ENCODE measurements at places on chromosomes 2 and 18.

GRCh38 chr2:66024391-66024790 is 410.5 kb upstream of the MEIS1 start:
- DNase-seq = no peak

DNA sequence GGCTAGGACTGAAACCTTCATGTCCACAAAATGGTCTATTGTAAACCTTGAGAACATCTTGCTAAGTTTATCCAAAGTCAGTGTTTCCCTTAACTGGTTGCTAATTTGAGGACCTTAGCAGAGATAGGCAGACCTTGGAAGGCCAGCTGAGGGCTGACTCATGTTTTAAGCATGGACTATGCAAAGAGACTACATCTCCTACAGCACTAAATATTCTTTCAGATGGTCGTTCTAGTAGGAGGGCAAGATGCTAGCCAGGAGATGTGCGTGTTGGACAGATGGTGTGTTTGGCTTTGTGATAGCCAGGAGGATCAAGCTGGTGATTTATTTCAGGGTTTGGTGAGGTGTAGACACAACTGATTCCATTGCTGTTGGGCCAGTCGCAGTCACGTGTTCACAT is 75.8 kb downstream of the NRP2 start:
- no peak for DNase-seq

DNA sequence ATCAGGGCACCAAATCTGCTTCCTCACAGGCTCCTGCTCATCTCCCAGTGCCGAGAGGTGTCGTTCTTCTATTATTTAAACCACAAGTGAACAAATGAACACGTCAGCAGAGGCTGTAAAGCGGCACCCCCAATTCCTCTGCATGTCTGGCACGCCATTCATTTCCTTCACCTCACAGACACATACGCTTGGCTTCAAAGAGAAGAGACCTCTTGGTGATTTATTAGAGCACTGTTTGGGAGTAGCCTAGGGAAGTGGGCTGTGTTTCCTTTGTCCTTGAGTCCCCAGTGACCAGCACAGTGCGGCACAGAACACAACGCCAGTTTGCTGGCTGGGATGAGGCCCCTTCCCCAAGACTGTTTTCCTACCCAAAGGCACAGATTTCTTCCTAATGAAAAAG is 184.3 kb upstream of the REV1 start:
- DNase-seq = no peak

DNA sequence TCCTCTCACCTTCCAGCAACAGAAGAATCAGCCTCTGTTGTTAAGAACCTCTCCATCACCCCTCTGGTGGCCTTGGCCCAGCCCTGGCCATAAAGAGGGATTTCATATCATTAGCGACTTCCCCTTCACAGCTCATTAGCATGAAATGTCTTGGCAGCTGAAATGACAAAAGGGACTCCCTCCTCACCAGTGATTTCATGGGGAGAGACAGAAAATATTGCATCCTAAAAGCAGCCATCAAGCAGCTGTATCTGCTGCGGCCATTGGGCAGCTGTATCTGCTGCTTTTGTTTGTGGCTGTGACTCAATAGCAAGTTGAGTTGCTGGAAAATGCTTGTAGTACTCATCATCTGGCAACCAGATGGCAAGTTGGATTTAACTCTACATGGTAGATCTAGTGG is 105.9 kb upstream of the RMDN2 start:
- DNase-seq = no peak

- DNase-seq = no peak
Observed at GRCh38 chr2:113966832-113967231, 76.9 kb downstream of the ACTR3 start.

DNA sequence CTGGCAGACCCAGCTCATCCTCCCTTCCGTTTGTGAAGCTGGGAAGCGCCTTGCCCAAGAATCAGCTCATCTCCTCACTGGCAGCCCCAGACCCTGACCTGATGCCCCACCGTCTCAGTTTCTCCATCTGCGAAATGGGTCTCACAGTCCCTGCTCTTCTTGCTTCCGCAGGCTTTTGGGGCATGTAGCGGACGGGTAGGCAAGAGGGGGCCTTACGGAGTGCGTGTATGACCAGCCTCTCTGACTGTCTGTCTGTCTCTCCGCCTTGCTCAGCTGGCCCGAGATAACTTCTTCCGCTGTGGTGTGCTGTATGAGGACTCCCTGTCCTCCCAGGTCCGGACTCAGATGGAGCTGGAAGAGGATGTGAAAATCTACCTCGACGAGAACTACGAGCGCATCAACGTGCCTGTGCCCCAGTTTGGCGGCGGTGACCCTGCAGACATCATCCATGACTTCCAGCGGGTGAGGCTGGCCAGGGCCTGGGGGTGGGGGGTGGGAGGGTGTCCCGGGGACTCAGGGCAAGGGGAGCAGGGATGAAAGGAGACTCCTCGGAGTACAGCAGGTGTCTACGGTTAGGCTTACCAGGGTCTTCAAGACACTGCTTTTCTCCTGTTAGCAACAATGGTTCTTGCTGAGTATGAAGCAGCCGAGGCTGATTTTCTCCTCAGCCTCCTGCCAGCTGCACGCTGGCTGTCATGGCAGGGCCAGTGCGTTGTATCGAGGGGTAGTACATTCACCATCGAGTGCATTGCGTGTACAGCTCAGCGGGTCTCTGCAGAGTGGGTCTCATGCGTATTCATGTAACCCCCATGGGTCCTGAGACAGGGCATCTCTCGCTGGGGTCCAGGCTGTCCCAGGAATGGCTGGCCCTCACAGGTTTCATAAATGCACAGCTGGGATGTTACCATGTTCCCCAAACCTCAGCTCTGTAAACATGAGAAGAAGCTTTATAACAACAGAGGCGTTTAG is 10.9 kb downstream of the ITM2C start:
- DNase-seq = no peak

DNA sequence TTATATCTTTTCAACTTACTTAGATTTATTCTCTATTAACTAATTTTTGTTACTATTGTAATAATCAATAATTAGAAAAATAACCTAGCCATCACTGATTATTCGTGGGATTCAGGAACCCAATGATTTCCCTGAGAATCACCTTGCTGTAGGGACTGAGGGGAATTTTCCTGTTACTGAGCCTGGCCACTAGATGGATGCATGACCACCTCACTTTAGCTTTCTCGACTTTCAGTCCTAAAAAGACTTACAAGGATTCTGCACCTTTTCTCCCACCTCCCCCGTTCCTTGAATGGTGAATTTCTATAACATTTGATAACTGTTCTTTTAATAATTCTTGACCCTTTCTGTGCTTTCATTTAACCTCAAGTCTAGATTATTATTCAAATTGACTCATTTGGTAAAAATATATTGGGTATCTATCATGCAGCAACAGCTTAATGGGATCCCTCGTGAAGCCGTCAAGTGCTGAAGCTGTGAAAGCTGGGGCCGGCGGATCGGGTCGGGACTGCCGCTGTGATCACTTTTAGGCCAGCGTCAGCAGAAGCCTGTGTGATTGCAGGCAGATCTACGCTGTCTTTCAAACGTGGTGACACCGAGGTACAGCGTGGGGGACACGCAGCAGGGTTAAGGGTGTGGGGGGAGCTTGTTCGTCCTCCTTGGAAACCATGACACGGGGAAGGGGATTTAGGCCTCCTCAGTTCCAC is 38.8 kb upstream of the TMEM18 start:
- DNase-seq = no peak

GRCh38 chr2:237306083-237306786 is 107.7 kb downstream of the COL6A3 start:
- DNase-seq = no peak

GRCh38 chr2:8193146-8193545 is 488.7 kb upstream of the ID2 start:
- DNase-seq = no peak

DNA sequence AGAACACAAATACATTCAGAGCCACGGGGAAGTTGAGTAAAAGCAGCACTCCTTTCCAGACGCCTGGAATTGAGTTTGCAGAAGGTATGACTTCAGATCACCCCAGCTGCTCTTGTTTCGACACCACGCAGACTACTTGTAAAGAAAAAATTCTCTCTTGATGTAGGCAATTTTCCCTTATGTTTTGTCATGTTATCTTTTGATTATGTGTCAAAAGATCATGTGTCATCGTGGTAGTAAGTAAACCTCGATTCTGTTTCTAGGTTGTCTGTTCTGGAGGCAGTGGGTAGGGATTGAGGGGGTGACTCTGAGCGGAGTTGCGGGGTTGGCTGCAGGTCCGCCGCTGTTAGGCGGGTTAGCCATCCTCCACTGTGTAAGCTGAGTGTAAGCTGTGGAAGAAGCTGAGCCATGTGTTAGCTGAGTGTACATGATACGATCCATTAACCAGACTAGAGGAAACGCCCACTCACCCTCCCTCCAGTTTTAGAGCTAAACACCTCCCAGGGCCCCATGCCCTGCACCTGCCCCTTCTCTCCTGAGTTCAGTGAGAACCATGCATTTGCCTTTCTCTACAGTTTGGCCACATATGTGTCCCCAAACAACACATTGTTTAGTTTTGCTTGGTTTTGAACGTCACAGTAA is 181.8 kb downstream of the SNTG2 start:
- no peak for DNase-seq

DNA sequence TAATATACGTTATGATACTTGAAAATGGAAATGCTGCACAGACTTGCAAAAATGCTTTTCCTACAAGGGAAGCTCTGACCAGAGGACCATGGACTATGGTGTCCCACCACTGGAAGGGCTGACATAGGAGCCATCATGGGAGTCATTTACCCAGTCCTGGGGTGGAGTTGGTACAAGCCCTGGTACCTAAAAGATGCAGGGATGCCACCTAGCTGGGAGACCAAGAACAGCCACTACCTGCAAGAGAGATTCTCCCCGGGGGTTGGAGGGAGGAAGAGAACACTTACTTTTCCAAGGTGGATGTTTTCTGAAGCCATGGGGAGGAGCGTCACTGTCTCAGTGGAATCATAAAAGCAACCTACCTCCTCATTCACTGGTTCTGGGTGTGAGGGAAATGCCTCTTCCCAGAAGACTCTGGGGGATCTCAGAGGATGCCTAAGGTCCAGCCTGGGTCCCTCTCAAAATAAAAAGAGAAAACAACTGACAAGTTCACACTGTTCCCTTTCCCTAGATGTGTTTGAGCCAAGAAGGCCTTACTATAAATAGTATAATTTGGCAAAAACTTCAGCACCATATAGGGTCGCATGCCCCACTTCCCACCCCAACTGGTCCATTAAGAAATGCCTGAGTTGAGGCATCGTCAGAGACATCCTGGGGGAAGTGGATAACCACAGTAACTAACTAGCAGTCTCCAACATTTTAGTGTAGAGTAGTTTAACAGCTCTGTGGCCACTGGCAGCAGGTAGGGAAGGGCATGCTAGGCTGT is 39.9 kb downstream of the REEP1 start:
- DNase-seq = no peak

DNA sequence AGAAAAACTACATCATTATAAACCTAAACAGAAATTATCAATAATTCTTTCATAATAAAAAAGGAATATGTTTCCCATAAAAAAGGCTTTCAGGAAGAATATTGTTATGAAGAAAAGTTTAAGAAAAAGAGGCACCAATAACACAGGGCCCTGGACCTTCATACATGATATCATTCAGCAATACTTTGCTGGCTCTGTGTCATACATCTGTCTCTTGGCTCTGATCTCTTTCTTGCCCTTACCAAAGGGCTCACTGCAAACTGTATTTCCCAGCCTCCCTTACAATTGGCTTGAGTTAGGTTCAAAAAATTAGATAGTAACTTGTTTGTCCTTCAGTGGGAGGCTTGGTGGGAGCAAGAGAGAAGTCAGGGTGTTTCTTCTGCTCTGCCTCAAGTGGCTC is 499.0 kb downstream of the TGIF1 start:
- no peak for DNase-seq

GRCh38 chr2:105736145-105736544 is 8.6 kb upstream of the NCK2 start:
- DNase-seq = no peak

DNA sequence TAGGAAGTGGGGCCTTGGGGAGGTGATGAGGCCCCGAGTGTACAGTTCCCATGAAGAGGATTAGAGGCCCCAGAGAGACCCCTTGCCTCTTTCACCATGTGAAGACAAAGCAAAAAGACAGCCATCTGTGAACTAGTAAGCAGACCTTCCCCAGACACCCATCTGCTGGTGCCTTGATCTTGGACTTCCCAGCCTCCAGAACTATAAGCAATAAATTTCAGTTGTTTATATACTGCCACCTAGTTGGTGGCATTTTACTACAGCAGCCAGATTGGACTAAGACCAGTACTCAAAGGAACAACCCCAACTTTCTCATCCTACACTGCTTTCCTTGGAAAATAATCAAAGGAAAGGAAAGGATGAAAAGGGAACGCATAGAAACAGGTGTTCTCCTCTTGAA is 27.9 kb upstream of the CREG2 start:
- DNase-seq = no peak

GRCh38 chr2:161947836-161948235 is 126.2 kb downstream of the DPP4 start:
- no peak for DNase-seq

- no peak for DNase-seq
Observed at GRCh38 chr2:5945742-5946141, 253.6 kb downstream of the SOX11 start.

DNA sequence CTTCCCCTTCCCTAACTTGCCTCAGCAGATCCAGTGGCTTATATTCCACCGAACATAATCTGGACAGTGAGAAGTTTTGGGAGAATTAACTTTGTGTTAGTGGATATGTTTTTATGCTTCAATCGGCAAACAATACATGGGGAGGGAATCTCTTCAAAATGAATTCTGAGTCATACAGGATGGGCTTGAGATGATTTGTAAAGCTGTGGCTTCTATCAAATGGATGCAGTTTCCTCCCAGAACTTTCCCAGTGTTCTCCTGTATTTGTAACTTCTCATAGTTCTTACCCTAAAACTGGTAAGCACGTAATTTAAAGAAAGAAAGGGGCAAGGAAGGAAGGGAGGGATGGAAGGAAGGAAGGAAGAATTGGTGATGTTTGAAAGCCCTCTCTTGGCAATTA is 36.8 kb downstream of the PDCL3 start:
- no peak for DNase-seq

GRCh38 chr2:191434072-191434471 is 188.9 kb downstream of the MYO1B start:
- no peak for DNase-seq

DNA sequence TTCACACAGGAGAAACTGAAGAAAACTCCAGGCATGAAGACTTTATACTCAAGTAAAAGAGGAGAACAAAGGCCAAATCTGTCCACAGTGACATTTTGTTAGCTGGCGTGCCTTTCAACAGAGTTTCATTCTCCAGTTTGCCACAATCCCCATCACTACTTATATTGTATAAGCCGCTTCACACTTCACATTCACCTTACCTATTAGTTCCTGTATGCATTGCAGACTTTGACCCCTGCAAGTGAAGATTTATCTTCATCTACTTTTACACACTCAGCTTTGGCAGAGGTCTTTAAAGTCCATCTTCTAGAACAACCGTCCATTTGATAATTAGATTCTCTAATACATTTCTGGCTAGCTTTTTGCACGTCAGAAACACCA is 56.8 kb upstream of the TANK start:
- no peak for DNase-seq

DNA sequence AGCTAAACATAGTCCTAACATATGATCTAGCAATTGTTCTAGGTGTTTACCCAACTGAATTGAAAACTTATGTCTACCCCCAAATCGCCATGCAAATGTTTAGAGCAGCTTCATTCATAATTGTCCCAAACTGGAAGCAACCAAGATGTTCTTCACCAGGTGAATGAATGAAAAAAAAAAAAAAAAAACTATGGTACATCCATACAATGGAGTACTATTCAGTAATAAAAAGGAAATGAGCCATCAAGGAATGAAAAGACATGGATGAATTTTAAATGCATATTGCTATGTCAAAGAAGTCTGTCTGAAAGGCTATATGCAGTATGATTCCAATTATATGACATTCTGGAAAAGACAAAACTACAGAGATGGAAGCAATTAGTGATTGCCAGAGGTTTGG is 98.6 kb upstream of the ITPRID2 start:
- no peak for DNase-seq
